ENCODE measurements at places on chromosomes 6 and 20.

- no peak for DNase-seq
Measured at GRCh38 chr6:136563386-136564152, 13.3 kb upstream of the MAP7 start.

DNA sequence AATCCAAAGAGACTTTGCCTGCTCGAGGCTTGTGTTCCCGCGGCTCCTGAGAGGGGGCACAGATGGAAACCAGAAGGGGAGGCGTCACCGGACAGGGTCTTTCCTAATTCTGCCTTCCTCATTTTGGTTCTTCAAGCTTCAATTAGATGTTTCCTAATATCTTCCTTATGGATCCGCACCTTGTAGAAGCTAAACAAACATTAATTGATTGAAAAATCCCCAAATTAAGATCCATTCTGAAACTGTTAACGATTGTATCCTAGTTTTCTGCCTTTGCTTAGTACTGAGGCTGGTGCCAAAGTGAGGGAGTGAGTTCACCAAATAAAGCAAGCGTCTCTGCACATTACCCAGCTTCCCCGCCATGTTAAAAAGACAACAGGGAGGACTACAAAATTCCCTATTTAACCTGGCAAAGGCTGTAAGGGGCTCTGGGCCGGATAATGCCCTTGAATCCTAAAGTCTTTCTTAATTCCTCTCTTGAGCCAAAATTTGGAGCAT, 123.2 kb downstream of the GPX5 start:
- DNase-seq, result no peak

- DNase-seq, result no peak
Measured at GRCh38 chr6:121917834-121918559, 481.5 kb upstream of the HSF2 start.

GRCh38 chr6:122753000-122753687, 26.4 kb upstream of the FABP7 start:
- no peak for DNase-seq

- DNase-seq, result no peak
Measured at GRCh38 chr6:126040826-126041225, 54.5 kb downstream of the TRMT11 start.

- DNase-seq, result no peak
Measured at GRCh38 chr6:4743062-4743461, 33.1 kb upstream of the CDYL start.

- DNase-seq, result no peak
Measured at GRCh38 chr6:22271081-22271480, 25.8 kb downstream of the PRL start.

DNA sequence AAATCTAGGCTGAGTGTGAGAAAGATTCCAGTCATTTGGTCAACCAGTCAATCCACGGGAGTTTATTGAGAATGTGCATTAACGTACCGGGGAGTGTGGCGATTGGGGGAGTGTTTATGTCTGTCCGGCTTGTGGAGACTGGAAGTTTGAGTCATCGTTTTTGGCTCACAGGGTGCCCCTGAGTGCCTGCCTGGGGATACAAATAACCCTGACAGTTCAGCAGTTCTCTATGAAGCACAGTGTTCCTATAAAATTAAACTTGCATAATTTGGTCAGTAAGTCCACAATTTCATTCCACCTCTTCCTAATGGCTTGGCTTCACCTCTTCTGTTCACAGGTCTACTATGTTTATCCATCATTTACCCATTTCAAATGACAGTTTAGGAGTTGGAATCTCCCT, 72.6 kb upstream of the PLEKHG1 start:
- no peak for DNase-seq

- no peak for DNase-seq
Measured at GRCh38 chr20:35902545-35902941, 51.8 kb downstream of the SCAND1 start.

- no peak for DNase-seq
Measured at GRCh38 chr20:44442298-44443070, 33.2 kb upstream of the TTPAL start.

GRCh38 chr20:57275813-57276212, 9.4 kb upstream of the BMP7 start:
- DNase-seq, result no peak

- no peak for DNase-seq
Measured at GRCh38 chr6:34201455-34202107, 35.1 kb upstream of the HMGA1 start.

Measured in NCI-H187 (cell line).